ENCODE measurements at places on chromosomes 5 and 9.

DNA sequence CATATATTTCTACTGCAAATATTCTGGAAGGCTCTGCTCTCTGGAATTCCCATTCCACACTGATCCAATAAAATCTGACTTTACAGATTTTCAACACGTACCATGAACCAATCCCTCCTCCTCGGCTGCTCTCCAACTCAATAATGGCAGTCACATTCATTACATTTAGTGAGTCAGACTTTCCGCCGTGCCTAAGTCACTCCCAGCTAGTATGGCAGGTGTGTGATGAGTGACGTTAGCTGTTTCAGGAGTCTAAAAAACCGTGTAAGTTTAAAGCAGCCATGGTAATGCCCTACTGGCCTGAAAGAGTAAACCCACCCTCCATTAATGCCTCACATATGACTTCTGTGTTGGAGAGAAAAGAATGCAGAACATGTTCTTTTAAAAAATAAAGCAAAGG is 3.3 kb downstream of the FBN2 start:
- DNase-seq = no peak

DNA sequence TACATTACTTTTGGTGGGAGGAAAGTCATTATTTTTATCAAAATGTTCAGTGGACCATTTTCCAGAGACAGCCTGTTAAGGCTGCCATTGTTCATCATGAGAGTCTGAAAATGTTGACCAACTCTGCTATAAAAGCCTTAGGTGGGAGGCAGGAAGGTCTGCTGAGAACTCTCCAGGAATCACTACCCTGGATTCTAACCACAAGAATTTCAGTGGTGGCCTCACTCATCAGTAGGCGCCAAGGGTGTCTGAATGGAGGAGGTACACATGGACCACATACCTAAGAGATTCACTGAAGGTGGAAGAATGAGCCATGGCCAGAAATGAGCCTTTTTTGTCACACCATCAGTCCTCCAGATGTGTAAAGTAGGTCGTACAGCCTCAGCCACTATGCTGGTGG is 21.0 kb upstream of the TLX3 start:
- no peak for DNase-seq

- DNase-seq = no peak
Observed at GRCh38 chr5:92992073-92992472, 588.9 kb downstream of the NR2F1-AS1 start.

- no peak for DNase-seq
Observed at GRCh38 chr5:1294206-1294834, 548 bp downstream of the TERT start.

DNA sequence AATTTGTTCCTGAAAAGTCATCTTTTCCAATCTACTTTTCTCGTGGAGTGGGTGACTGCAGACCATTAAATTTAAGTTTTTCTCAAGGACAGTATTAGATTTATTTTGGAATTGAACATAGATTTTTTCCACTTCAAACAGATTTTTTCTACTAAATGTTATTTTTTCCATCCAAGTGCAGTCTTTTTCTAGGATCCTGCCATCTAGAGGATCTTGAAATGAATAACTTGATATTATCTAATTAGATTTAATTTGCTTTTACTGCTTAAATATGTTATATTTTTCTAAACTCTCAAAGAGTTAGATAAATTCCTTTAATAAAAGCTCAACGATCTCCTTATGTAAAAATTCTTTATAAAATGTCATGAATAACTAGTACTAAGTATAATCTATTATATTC is 136.9 kb upstream of the PRR16 start:
- no peak for DNase-seq

DNA sequence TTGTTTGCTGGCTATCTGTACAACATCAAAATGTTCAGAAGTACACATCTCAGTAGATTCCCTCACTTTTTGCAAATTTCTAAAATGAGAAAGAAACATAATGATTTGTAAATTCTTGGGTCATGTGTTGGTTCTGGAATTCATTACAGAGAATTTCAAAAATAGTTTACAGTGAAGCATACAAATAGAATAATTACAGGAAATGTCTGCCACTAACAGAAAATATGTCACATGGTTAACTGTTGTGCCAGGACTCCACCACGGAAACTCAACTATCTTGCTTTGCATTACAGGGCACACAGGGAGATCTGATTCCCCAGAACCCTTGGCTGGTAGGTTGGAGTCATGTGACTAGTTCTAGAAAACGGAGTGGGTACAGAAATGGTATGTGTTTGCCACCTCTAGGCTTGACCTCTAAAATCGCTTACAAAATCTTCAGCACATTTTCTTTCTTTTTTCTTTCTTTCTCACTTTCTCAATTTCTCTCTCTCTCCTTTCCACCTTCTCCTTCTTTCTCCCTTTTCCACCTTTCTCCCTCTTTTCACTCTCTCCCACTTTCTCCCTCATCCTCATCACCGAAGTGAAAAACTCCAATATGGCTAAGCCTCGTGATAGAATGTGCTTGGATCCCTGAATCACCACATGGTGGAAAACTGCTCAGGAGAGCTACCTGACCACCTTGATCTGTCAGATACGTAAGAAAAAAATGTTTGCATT is 32.4 kb downstream of the RASEF start:
- no peak for DNase-seq

- DNase-seq = no peak
Observed at GRCh38 chr9:130890870-130891687, 5.5 kb downstream of the QRFP start.

- no peak for DNase-seq
Observed at GRCh38 chr5:176545737-176546509, 3.2 kb upstream of the CDHR2 start.

- no peak for DNase-seq
Observed at GRCh38 chr9:19208653-19209052, 21.8 kb upstream of the DENND4C start.

GRCh38 chr5:18314192-18314778 is 680.0 kb downstream of the TAF11L14 start:
- DNase-seq = no peak

DNA sequence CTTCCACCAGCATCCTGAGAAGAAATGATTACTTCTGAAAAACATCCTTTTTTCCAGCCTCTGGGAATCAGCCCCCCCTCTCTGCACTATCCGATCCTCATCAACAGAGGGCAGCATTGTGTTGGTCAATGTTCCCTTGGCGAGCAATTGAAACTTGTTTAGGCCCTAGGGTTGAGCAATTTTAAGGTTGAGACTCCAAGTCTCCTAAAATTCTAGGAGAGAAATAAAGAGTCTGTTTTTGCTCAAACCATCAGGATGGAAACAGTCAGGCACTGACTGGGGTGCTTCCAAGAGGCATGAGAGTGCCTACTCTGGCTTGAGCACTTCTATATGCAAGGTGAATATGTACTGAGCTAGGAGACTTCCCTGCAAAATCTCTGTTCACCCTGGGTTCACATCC is 12.4 kb upstream of the CYFIP2 start:
- DNase-seq = no peak

- no peak for DNase-seq
Observed at GRCh38 chr5:172618574-172619365, 22.3 kb upstream of the NEURL1B start.

DNA sequence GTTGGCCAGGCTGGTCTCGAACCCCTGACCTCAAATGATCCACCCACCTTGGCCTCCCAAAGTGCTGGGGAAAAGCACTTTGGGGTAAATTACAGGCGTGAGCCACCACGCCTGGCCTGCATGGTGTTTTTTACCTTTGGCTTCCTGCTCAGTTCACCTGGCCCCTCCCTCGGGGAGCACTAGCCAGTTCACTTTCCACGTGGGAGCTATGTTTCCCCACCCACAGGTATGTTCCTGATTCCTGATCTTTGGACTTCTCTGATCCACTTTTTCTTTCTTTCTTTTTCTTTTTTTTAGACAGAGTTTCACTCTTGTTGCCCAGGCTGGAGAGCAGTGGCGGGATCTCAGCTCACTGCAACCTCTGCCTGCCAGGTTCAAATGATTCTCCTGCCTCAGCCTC is 15.8 kb downstream of the DAB2IP start:
- no peak for DNase-seq

GRCh38 chr5:114238771-114239313 is 123.0 kb upstream of the KCNN2 start:
- DNase-seq = no peak

DNA sequence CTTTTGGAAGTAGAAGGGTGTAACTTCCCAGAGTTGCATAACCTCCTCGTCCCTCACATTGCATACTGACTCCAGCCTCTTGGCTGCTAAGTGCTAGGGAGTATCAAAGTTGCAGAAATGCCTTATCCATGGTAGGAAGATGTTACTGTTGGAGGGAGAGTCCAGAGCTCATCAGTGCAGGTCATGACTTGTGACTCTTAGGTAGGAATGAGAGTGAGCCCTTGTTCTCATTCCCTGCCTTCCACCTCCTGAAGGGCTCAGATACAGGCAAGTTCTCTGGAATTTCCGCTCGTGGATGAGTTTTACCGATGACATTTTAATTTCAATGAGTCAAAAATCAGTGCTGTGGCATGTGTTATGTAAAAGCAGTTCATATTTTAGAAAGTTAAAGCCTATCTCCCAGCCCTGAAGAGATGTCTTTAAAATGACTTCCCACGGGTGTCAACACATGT is 17.0 kb downstream of the IRX1 start:
- DNase-seq = no peak

- DNase-seq = no peak
Observed at GRCh38 chr9:137073992-137074399, 3.3 kb upstream of the UAP1L1 start.

GRCh38 chr5:17150531-17150930 is 66.9 kb upstream of the BASP1 start:
- DNase-seq = no peak

DNA sequence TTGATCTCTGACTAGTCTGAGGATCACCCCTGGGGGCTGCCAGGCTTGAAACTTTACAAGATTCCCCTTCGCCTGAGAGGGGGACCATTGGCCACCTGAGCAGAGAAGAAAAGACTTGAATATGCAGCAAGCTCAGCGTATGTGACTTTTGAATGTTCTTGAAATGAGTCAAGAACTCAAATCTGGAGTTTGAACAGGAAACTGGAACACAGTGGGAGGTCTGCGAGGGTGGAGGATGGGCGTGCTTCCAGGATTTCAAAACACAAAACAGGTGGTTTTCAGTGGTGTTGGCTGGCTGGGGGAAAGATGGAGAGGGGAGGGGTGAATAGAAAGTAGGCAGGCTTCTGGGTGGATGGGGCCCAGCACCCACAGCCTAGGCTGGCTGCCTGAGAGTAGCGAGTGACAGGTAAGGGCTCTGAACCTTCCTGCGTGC is 40.6 kb downstream of the TMEM174 start:
- no peak for DNase-seq

- no peak for DNase-seq
Observed at GRCh38 chr9:129121483-129121882, 10.3 kb downstream of the PTPA start.

- no peak for DNase-seq
Observed at GRCh38 chr9:73402081-73403028, 250.7 kb downstream of the ANXA1 start.

GRCh38 chr9:89304834-89305188 is 6.2 kb upstream of the CKS2 start:
- DNase-seq = no peak

DNA sequence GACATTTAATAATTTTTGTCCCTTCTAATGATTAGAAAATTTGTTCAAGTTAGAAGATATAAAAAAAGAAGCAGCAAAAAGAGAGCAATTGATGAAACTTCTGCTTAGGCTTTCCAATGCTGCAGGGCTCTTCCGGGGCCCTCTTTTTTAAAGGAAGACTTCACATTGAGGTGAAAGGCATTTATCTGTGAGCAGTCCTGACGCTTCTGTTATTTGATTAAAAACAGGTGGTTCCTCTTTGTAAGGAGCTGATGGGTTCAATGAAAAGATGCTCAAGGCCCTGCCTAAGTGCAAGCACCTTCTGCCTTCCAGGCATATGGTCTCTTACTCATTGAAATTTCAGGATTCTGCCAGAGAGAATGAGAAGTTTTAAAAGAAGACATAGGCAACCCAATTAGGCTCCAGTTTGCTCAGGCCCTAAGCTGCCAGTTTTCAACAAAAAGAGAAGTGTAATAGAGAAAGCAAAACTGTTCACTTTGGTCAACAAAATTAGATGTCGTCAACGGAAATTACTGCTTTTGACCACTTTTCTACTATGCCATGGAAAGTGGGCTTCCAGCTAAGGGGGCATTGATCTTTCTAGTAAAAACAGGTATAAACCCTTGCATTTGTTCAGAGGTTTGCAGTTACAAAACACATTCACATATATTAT is 100.2 kb downstream of the INSYN2B start:
- DNase-seq = no peak

DNA sequence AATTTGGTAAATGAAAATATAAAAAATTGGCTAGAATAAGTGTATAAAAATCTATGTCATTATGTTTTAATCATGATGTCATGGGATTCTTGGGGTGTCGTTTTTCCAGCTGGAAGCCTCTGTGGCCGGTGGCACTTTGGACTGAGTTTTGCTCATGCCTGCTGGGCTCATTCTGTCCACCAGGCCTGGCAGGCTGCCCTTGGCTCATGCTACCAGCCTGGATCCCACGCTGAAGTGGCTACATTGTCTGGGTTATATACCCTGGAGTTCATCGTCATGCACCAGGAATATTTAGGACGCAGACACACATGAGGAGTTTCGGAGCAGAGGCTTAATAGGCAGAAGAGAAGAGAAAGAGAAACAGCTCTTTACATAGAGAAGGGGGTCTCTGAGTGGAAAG is 1913.7 kb upstream of the WWC1 start:
- DNase-seq = no peak

GRCh38 chr5:155485386-155485785 is 471.8 kb downstream of the KIF4B start:
- DNase-seq = no peak

DNA sequence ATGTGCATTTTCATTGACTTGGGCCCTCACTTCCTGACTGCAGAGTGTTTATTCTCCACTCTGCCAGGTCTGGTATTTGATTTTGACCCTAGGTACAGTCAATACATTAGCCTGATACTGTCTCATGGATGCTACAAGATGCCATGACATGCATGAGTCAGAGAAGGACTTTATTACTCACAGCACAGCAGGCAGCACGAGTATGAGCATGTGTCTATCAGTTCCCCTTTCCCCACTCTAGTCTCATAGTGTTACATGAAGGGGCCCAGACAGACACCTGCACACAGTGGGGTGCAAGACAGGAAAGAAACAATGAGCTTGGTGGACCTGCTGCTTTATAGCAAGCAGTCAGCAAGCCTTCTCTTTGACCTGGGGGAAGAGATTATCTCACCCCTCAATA is 19.6 kb downstream of the ITGA2 start:
- DNase-seq = no peak

DNA sequence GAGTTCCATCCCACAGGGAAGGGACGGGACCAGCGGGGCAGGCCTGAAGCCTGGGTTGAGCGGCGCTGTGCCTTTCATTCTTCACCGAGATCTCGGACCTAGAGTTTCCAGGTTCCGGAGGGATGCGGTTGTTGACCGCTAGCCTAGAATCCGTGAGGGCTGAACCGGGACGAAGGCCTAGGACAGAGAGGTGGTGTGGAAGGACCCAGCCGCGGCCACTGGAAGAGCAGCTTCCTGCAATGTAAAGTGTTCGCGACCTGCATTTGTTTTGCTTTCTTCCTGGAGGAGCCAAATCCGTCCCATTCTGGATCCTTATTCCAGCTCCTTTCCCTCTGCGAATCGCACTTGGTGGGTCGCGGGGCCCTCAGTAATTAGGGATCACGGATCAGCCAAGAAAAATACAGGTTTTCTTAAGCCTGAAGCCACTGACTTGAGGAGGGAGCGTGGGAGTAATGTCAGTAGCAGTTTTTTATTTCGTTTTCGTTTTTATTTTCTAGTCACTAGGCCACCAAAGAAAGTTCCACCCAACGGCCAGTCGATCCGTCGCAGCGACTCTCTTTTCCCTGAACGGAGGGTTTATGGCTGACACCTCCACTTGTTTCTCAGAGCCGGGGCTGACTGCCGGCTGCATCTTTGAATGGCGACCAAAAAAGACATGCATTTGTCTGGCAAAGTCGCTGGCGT is 48.6 kb downstream of the ANXA2R start:
- no peak for DNase-seq

Data from right atrium auricular region (tissue), 2 donors.